ENCODE measurements at places on chromosomes 16 and 17.

- no peak for DNase-seq
Observed at GRCh38 chr17:28550858-28551257, 1.6 kb downstream of the UNC119 start.

GRCh38 chr16:72768591-72768990 is 279.3 kb downstream of the ZFHX3 start:
- DNase-seq = no peak

GRCh38 chr16:4334724-4335495 is 16.2 kb downstream of the PAM16 start:
- DNase-seq = no peak

GRCh38 chr16:87698676-87699199 is 67.0 kb downstream of the KLHDC4 start:
- no peak for DNase-seq

- no peak for DNase-seq
Observed at GRCh38 chr17:66542129-66542966, 239.9 kb downstream of the PRKCA start.

GRCh38 chr17:18280249-18280648 is 19.8 kb downstream of the MIEF2 start:
- no peak for DNase-seq

DNA sequence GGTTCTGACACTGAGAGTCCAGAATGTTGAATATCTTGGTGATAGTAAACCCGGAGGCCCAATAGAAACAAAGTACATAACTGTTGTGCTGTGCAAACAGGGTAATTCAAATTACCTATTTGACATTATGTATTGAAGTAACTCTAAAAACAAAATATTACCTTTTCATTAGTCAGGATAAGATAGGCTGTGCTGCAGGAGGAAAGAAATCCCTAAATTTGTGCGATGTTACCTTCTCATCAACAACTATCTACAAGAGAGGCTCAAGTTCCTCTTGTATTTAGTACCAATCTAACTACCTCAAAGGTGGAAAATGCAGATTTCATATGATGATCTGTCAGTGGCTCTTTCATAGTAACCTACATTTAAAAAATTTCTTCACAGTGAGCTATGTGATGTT is 367.2 kb downstream of the ZFHX3 start:
- no peak for DNase-seq

GRCh38 chr16:66462912-66463311 is 35.8 kb downstream of the BEAN1 start:
- DNase-seq = no peak
